Naive thymus-derived CD8-positive, alpha-beta T cell (primary cell): ENCODE measurements at places on chromosomes 12 and 14. TPM values are rescaled to one million over a fixed set of nuclear protein-coding genes. Genes with fewer than 3 reads are reported as not detected.

Gene LHX5
- not detected for polyA plus RNA-seq

Gene ESPL1
- polyA plus RNA-seq: not detected

Gene SLC25A21
- not detected for polyA plus RNA-seq

Gene CELA1
- 8.1 TPM for polyA plus RNA-seq

Gene PNMA1
- 37.2 TPM for polyA plus RNA-seq

Gene RBM23
- 59.6 TPM for polyA plus RNA-seq

Gene FKBP3
- polyA plus RNA-seq: 83.2 TPM

Gene CACNA2D4
- polyA plus RNA-seq: 5.0 TPM

Gene TSHR
- not detected for polyA plus RNA-seq

Gene P2RX7
- polyA plus RNA-seq: 3.2 TPM

Gene FAM181A
- not detected for polyA plus RNA-seq

Gene CBLN3
- not detected for polyA plus RNA-seq

Gene C12orf50
- polyA plus RNA-seq: not detected

Gene FUT8
- 10.4 TPM for polyA plus RNA-seq

Gene CLECL1
- polyA plus RNA-seq: 0.35 TPM

Gene TCTN2
- polyA plus RNA-seq: 1.0 TPM

Gene TMEM52B
- not detected for polyA plus RNA-seq

Gene APOF
- polyA plus RNA-seq: not detected

Gene LMO3
- not detected for polyA plus RNA-seq

Gene AQP6
- polyA plus RNA-seq: not detected

Gene AMHR2
- not detected for polyA plus RNA-seq

Gene NGB
- polyA plus RNA-seq: not detected

Gene SOX5
- not detected for polyA plus RNA-seq

Gene PRR4
- polyA plus RNA-seq: 0.87 TPM

Gene MMP19
- not detected for polyA plus RNA-seq

Gene PCED1B
- 163 TPM for polyA plus RNA-seq

Gene CLEC12A
- polyA plus RNA-seq: 0.31 TPM

Gene RGS6
- not detected for polyA plus RNA-seq

Gene GNB3
- not detected for polyA plus RNA-seq

Gene CCND2
- polyA plus RNA-seq: 69.3 TPM

Gene ARF6
- polyA plus RNA-seq: 74.6 TPM

Gene ITGA7
- not detected for polyA plus RNA-seq

Gene OR4K2
- polyA plus RNA-seq: not detected

Gene PRH2
- polyA plus RNA-seq: not detected

Gene OR11H7
- polyA plus RNA-seq: not detected
